Testis (tissue), 5 donors: ENCODE measurements at places on chromosomes 11 and 22. TPM values are rescaled to one million over a fixed set of nuclear protein-coding genes. Genes with fewer than 3 reads are reported as not detected.

DNA sequence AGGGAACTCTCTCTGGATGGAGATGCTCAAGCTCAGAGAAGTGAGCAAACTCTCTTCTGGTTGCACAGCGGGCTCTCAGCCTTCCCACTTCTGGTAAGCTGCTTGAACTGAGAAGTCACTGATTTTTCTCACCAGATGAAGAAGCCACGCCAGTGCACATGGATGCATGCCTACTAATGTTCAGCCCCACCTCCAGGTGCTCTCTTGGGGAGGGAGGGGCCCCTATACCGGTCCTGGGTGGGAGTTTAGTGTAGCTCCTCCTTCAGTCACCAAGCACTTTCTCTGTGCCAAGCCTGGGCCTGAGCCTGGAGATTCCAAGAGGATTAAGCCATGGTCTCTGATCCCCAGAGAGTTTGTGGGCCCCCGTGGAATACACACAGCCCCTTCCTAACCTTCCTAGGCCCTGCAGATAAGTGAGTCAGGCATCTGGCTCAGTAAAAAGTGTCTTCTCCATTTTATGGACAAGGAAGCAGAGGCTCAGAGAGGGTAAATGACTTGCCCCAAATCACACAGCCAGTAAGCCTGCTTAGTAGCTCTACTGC, 142.2 kb downstream of the ST3GAL4 start:
- no peaks in the 10 kb centered on the region for H3K4me1 ChIP-seq
- H3K36me3 ChIP-seq = no peaks in the 10 kb centered on the region
- no peaks in the 10 kb centered on the region for H3K27me3 ChIP-seq
- no peak overlapping the region for H3K27ac ChIP-seq

DNA sequence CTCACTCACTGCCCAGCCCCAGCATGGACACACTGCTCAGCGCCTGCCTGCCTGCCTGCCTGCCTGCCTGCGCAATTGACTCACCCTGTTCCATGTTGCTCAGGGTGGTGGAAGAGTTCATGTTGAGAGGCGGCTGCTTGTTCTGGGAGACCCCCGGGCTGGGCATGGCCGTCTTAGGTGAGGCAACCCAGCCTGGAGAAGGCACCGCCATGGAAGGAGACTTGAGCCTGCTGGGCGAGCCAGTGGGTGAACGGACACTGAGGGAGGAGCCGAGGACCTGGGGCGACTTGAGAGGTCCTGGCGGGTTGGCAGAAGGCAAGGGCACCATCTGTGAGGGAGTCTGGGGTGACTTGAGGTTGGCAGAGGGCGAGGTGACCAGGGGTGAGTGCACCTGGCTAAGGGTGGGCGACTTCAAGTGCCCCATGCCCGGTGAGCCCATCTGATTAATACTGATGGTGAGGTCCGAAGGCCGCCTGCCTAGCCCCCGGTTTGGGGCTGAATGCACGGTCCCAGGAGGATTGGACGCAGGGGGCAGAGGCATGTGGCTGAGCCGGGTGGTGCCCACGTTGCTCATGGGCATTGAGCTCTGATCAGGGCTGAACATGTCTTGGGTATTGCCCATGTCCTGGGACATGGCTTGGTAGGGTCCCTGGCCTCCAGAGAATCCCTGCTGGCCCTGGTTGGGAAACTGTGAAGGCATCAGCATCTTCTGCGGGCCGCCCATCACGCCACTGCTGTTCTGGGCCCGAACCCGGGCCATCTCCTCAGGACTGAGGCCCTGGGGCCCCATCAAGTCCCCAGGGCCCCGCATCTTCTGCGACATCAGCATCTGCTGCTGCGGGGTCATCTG, 17.1 kb downstream of the CXCR5 start:
- H3K4me3 ChIP-seq = no peak overlapping the region
- no peaks in the 10 kb centered on the region for H3K27me3 ChIP-seq
- H3K36me3 ChIP-seq = no peaks in the 10 kb centered on the region
- H3K4me1 ChIP-seq = no peaks in the 10 kb centered on the region
- no peak overlapping the region for H3K27ac ChIP-seq
- no peak for DNase-seq

DNA sequence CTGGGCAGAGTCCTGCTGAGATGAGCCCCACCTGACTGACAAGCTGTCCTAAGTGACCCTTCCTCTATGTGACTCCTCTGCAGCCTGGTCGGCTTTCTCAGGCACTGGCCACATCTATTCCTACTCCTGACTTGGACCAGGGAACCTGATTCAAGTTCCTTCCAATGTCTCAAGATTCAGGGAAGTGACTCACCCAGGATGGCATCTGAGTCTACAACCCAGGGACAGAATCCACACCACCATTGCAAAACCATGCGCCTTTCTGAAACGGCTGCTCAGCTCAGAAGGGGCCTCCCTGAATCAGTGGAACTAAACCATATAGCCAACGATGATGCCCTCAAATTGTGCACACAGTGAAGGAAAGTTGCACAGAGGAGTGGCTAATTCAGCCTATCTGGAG, 63.9 kb upstream of the CSNK2A3 start:
- no peak overlapping the region for H3K27ac ChIP-seq
- peaks cover 36% of the 10 kb centered on the region for H3K4me1 ChIP-seq
- DNase-seq = no peak
- no peaks in the 10 kb centered on the region for H3K27me3 ChIP-seq

GRCh38 chr11:111735262-111736116, 30.7 kb downstream of the PPP2R1B start:
- H3K27ac ChIP-seq = peak overlapping the region; percentile 89
- no peak overlapping the region for H3K4me3 ChIP-seq
- peaks cover 69% of the 10 kb centered on the region for H3K4me1 ChIP-seq

- H3K27ac ChIP-seq = no peak overlapping the region
- no peak overlapping the region for H3K4me3 ChIP-seq
- DNase-seq = no peak
- H3K36me3 ChIP-seq = no peaks in the 10 kb centered on the region
These were observed 5.1 kb downstream of the OR10V1 start for GRCh38 chr11:59708537-59708936.

DNA sequence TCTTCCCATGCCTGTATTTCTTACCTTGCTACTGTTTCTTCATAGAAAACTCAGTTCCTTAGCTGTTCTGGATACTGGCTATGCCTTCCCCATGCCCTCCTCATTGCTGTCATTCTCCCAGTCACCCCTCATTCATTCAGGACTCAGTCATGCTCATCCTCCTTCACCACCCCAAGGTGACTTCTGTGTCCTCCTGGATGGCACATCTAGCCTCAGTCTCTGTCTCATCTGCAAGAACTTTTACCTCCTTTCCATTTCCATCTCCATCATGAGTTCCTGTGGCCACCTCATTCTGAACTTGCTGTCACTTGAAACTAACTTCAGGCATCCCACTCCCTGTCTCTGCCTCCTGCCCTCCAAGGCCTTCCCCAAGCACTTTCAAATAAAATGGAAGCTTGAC, 42.3 kb downstream of the PANX1 start:
- H3K4me1 ChIP-seq = no peaks in the 10 kb centered on the region

DNA sequence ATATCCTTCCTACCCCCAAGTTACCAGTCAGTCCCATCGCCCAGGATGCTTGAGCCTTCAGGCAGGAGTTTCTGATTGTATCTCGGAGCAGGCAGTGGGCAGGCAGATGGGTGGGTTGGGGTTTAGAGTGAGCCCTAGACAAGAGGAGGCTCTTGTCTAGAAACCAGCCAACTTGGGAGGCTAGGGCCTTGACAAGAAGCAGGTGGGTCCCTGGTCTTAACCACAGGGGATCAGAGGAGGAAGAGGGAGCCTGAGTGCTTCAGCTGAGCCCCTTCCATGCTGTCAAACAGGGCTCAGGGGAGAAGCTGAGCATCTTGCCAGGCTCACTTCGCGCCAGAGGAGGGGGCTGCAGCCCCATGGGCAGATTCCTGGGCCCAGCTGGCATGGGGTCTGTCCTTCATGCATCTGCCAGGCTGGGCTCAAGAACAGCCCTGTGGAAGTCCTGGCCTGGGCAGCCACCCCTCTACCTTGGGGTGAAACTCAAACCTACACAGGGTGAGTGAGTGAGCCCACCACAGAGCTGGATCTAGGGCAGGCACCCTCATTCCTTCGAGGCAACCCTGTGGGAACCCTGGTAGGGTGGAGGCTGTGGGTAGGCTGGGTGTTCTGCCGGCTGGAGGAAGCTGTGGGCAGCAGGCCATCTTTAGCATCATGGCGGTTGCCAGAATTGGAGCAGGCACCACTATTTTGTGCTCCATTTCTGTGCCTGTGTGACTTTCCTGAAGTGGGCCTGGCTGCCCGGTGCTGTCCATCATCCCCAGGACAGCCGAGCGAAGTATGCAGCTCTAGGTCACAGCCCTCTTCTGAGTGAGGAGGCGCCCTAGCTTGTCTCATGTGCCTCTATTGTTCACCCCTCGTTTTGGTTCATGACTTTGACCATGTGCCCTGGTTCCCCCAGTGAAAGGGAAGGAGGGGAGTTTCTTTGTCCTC, 108.1 kb downstream of the MORC2 start:
- peak; percentile 10 for DNase-seq
- H3K36me3 ChIP-seq = no peaks in the 10 kb centered on the region
- no peaks in the 10 kb centered on the region for H3K4me1 ChIP-seq
- H3K4me3 ChIP-seq = no peak overlapping the region
- H3K27ac ChIP-seq = no peak overlapping the region
- H3K27me3 ChIP-seq = no peaks in the 10 kb centered on the region

- no peak overlapping the region for H3K4me3 ChIP-seq
- DNase-seq = no peak
- no peaks in the 10 kb centered on the region for H3K27me3 ChIP-seq
- H3K4me1 ChIP-seq = no peaks in the 10 kb centered on the region
- H3K36me3 ChIP-seq = no peaks in the 10 kb centered on the region
These were observed 247.0 kb downstream of the TENM4 start for GRCh38 chr11:79193663-79194310.

Gene LRRC56
- 23.5 TPM for polyA plus RNA-seq

Gene RASL10A
- 2.2 TPM for polyA plus RNA-seq

Gene CARD10
- polyA plus RNA-seq = 42.6 TPM
